ENCODE measurements at places on chromosomes 4 and X. TPM values are rescaled to one million over a fixed set of nuclear protein-coding genes. Genes with fewer than 3 reads are reported as not detected.

DNA sequence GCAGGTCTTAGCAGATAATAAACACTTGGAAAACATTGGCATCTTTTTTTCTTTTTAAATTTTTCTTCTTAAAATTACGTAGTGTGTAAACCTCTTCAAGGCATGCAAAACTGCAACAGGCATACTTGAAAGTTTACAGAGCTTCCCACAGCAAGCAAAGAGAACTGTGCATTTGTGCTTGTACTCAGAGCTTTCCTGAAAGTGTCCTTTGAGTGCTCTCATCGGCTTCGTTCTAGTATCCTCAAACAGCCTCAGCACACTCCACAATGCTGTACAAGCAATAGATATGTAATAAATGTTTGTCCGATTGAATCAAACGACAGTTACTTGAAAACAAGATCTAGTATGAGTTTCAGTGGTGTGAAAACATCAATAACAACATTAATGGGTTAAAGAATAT, 227.5 kb downstream of the PAPSS1 start:
- no peaks in the 10 kb centered on the region for H3K36me3 ChIP-seq
- DNase-seq: no peak
- H3K27ac ChIP-seq: no peak overlapping the region
- H3K4me3 ChIP-seq: no peak overlapping the region
- H3K4me1 ChIP-seq: no peaks in the 10 kb centered on the region
- H3K27me3 ChIP-seq: no peaks in the 10 kb centered on the region

- DNase-seq: no peak
- H3K4me1 ChIP-seq: no peaks in the 10 kb centered on the region
- H3K27me3 ChIP-seq: no peaks in the 10 kb centered on the region
- no peaks in the 10 kb centered on the region for H3K36me3 ChIP-seq
- H3K27ac ChIP-seq: no peak overlapping the region
These were observed 28.9 kb upstream of the GPC4 start for GRCh38 chrX:133444196-133444595.

GRCh38 chrX:19541931-19542330, 26.6 kb upstream of the MAP3K15 start:
- no peaks in the 10 kb centered on the region for H3K4me1 ChIP-seq
- no peaks in the 10 kb centered on the region for H3K27me3 ChIP-seq
- H3K4me3 ChIP-seq: no peak overlapping the region
- H3K27ac ChIP-seq: no peak overlapping the region

Gene IL2
- not detected for polyA plus RNA-seq

All from B cell (primary cell).